CD4-positive, alpha-beta T cell treated with Interleukin-2 at 100 ng/mL for 4 hours (primary cell): ENCODE measurements at places on chromosomes 7 and 10.

- DNase-seq, result no peak
Observed at GRCh38 chr7:130894146-130894908, 160.3 kb upstream of the KLF14 start.

GRCh38 chr10:3807211-3807927, 22.4 kb upstream of the KLF6 start:
- DNase-seq, result peak; percentile 40

- DNase-seq, result no peak
Observed at GRCh38 chr10:49053053-49053997, 62.0 kb downstream of the VSTM4 start.

GRCh38 chr10:91349381-91349780, 60.8 kb upstream of the HECTD2 start:
- DNase-seq, result no peak

GRCh38 chr7:108525327-108525984, 479 bp downstream of the PNPLA8 start:
- DNase-seq, result peak; percentile 4

DNA sequence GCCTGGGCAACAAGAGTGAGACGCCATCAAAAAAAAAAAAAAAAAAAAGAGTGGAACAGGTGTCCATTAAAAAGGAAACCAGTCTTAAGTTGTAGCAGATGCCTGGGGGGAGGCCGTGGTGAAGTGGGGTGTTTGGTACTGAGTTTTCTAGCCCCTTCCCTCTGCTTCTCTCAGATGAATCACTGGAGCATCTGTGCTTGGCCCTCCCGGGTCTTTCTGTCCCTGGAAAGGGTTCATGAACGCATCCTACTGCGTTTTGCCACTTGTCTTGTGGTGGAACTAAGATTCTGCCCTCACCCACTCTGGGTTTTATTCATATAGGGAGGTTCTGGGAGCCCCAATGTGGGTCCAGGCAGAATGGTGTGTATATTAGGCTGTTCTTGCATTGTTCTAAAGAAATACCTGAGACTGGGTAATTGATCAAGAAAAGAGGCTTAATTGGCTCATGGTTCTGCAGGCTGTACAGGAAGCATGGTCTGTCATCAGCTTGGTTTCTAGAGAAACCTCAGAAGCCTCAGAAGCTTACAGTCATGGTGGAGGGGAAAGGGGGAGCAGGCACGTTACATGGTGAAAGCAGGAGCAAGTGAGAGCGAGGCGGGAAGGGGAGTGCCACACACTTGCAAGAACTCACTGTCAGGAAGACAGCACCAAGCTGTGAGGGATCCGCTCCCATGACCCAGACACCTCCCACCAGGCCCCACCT, 63.5 kb downstream of the CAMK1D start:
- DNase-seq, result peak; percentile 13

- no peak for DNase-seq
Observed at GRCh38 chr7:46613116-46613515, 692.0 kb upstream of the IGFBP3 start.

- peak; percentile 75 for DNase-seq
Observed at GRCh38 chr10:6918305-6918704, 338.2 kb upstream of the PRKCQ start.

GRCh38 chr7:47556511-47557180, 25.3 kb downstream of the TNS3 start:
- no peak for DNase-seq

- DNase-seq, result no peak
Observed at GRCh38 chr7:80468931-80469714, 42.7 kb downstream of the GNAT3 start.

GRCh38 chr7:78873117-78873516, 580.4 kb downstream of the MAGI2 start:
- no peak for DNase-seq

DNA sequence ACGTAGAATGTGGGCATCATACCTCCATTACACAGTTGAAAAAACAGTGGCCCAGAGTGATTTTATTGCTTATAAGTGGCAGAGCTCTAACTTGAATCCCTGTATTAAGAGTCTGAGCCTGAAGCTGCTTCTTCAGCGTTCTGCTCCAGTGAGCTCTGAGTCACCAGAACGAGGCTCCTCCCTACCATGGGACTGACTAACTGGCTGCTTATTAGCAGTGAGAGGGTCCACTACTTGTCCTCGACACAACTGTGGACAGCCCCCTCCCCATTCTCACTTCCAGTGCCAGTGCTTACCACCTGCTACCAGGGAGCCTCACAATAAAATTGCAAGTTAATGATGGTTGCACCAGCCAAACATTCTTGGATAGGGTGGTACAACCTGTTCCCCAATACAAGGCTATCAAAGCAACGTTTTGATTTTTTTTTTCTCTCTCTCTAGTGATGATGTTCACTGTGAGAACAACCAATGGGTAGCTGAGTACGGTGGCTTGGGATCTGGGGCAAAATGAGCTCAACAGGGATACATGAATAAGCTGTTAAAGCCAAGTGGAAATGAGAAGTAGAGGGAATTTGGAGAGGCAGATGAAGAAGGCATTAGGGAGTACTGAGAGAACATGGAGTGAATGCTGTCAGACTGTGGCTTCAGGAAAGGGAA, 2.7 kb upstream of the NRG3 start:
- DNase-seq, result no peak

- DNase-seq, result no peak
Observed at GRCh38 chr10:94131885-94132284, 138.2 kb downstream of the PLCE1 start.

DNA sequence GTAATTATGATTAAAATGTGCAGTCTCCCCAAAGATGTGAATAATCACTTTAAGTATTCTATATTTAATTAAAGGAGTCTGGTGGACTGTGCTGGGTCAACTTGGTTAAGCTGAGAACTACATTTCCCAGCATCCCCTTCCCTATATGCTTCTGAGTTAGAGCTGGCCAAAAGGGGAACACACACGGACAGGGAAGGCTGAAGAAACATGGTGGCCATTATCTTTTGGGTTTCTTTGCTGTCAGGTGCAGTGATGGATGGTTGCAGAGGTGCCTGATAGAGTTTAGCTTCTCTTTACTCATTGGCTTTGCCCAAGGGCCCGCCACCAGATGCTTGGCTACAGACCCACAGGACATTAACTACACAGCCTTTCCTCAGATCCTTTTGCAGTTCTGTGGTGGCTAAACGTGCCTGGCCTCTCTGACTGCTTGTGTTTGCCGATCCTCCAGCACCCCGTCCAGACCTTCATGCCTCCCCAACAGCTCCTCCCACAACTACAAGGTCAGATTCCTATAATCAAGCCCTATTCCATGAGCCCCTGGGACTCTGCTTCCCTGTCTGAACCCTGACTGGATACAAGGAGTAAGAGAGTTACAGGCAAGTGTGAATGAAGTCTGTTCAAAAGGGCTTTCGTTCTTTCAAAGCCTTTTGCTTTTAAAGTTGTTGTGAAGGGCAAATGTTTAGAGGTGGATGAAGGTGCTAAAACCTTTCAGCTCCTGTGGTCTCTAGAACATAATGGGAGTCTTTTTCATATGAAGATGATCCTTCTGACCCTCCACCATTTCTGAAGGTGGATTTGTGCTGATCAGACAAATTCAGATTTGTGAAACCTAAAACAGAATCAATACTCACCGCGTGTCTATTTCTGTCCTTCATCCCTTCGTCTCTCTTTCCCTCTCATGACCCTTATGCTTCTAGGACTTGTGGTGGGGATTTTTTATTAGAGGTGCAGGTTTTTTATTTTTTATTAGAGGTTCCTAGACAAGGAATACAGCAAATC, 21.5 kb downstream of the BUB3 start:
- DNase-seq, result no peak

DNA sequence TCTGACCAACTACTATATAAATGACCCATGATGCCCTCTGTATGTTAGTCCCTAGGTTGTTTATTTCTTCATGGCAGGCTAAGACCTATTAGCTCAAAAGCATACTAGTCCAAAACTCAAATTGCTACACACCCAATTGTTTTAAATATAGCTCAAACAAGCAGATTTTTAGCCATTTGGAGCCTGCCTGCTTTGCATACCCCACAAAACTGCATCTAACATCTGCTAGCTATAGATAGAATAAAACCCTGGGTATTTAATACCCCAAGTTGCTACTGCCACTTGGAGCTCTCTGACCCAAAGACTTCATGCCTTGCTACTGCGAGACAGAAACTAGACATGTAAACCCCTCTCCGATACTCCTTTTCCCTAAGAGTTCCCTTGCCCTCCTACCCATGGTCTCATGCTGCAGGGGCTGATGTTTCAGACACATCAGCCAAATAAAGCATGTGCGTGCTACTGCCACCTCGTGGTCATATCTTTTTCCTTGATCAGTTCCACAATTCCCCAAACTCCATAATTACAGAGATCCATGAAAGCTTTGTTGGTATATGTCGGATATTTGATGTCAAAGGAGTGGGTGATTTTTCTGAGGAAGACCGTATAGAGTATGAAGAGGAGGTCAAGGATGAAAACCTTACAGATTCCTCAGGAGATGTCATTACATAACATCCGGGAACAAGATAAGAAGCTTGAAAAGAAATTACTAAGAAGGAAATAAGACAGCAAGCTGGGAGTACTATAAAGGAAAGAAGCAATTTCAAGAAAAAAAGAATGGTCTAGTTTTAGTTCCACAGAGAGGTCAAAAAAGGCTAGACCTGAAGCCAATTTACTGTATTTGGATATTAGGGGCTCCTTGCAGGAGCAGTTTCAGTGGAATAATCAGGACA, 386.6 kb downstream of the SH2D4B start:
- DNase-seq, result no peak
